ENCODE measurements at places on chromosomes 11 and 22.
A peak's percentile ranks its signal among the peaks of the same experiment; 100 is the strongest.

GRCh38 chr11:118565051-118565450 is 680 bp downstream of the IFT46 start:
- DNase-seq = peak; percentile 59

- no peak for DNase-seq
Observed at GRCh38 chr11:115475564-115475963, 28.7 kb downstream of the CADM1 start.

GRCh38 chr11:104057908-104058307 is 21.5 kb downstream of the DDI1 start:
- no peak for DNase-seq

GRCh38 chr11:75858042-75858441 is 43.0 kb downstream of the UVRAG start:
- DNase-seq = no peak

Measured in mesenteric fat pad (tissue), 1 donor.